SK-N-SH (cell line): ENCODE measurements at places on chromosomes 2 and 18. TPM values are rescaled to one million over a fixed set of nuclear protein-coding genes. Genes with fewer than 3 reads are reported as not detected.

KLF7 gene
- 7.5 and 12.8 TPM in 2 replicates for polyA plus RNA-seq

- DNase-seq: peak; percentile 76
- H3K36me3 ChIP-seq: peaks cover 40% of the 10 kb centered on the region; the same call in 1 of the 2 replicates
- no peaks in the 10 kb centered on the region for H3K27me3 ChIP-seq
- H3K27ac ChIP-seq: no peak overlapping the region
- no peak overlapping the region for H3K4me3 ChIP-seq
- peaks cover 35% of the 10 kb centered on the region for H3K4me1 ChIP-seq
These were observed 152.9 kb downstream of the SMAD7 start for GRCh38 chr18:48797841-48798255.

- DNase-seq: no peak
- no peaks in the 10 kb centered on the region for H3K27me3 ChIP-seq
- no peaks in the 10 kb centered on the region for H3K4me1 ChIP-seq
- H3K4me3 ChIP-seq: no peak overlapping the region
- H3K36me3 ChIP-seq: no peaks in the 10 kb centered on the region
These were observed 860.4 kb upstream of the SOX11 start for GRCh38 chr2:4831751-4832150.

GRCh38 chr2:3635171-3635974 is 22.6 kb upstream of the ALLC start:
- H3K4me3 ChIP-seq: no peak overlapping the region
- no peaks in the 10 kb centered on the region for H3K27me3 ChIP-seq
- H3K4me1 ChIP-seq: no peaks in the 10 kb centered on the region
- no peak overlapping the region for H3K27ac ChIP-seq

- no peaks in the 10 kb centered on the region; the same call in 1 of the 2 replicates for H3K4me1 ChIP-seq
- no peak overlapping the region for H3K27ac ChIP-seq
- no peaks in the 10 kb centered on the region for H3K27me3 ChIP-seq
- DNase-seq: no peak
- no peaks in the 10 kb centered on the region for H3K36me3 ChIP-seq
These were observed 87.1 kb upstream of the CYP1B1 start for GRCh38 chr2:38163006-38163405.

- peak overlapping the region; percentile 82 for H3K4me3 ChIP-seq
- H3K27ac ChIP-seq: peak overlapping the region; percentile 96
- no peaks in the 10 kb centered on the region for H3K27me3 ChIP-seq
- no peak for DNase-seq
These were observed 1.3 kb downstream of the ADI1 start for GRCh38 chr2:3517948-3518495.

PJVK gene
- 5.3 and 10.8 TPM in 2 replicates for polyA plus RNA-seq

ERICH2 gene
- polyA plus RNA-seq: not detected in 2 replicates

DNA sequence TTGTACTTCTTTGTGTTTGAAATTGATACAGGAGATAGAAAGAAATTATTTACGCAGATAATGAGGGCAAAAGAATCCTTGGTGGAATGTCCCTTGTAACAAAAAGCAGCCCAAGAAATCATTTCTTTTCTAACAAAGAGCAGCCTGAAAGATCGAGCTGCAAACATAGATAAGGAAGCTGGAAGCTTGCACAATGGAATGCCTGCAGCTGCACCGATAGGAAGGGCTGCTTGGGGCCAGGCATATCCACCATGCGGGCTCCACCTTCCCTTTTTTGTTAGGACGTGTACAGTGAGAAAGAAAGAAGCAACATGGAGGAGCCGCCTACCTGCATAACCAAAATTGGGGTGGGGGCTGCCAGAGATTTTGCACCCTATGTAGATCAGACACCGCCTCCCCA is 568.7 kb downstream of the METTL4 start:
- H3K27me3 ChIP-seq: no peaks in the 10 kb centered on the region
- no peaks in the 10 kb centered on the region for H3K4me1 ChIP-seq
- no peaks in the 10 kb centered on the region for H3K36me3 ChIP-seq
- peak overlapping the region; percentile 53; the same call in 1 of the 2 replicates for H3K4me3 ChIP-seq
- DNase-seq: no peak

PIEZO2 gene
- polyA plus RNA-seq: not detected in 2 replicates

DNA sequence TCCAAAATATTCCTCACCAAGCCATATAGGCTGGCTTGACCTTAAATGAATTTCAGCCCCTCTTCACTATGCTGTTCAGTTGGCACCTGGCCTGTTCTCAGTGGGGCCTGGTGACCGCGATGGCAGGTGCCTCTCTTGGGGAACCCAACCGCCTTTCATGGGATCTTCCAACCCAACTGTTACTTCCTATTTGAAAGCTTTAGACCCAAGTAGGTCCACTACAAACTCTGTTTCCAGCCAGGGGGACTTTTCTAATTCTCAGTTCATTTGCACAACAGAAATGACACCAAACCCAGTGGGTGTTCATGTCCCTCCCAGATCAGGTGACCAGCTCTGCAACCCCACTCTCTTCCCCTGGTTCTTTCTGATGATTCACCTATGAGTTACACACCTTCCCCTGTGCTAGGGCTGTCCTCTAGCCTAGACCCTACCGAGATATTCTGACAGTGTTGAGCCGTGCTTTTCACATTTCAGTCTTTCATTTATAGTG is 35.6 kb upstream of the NDUFV2 start:
- no peak overlapping the region for H3K4me3 ChIP-seq
- no peaks in the 10 kb centered on the region for H3K27me3 ChIP-seq
- no peaks in the 10 kb centered on the region for H3K36me3 ChIP-seq

DNA sequence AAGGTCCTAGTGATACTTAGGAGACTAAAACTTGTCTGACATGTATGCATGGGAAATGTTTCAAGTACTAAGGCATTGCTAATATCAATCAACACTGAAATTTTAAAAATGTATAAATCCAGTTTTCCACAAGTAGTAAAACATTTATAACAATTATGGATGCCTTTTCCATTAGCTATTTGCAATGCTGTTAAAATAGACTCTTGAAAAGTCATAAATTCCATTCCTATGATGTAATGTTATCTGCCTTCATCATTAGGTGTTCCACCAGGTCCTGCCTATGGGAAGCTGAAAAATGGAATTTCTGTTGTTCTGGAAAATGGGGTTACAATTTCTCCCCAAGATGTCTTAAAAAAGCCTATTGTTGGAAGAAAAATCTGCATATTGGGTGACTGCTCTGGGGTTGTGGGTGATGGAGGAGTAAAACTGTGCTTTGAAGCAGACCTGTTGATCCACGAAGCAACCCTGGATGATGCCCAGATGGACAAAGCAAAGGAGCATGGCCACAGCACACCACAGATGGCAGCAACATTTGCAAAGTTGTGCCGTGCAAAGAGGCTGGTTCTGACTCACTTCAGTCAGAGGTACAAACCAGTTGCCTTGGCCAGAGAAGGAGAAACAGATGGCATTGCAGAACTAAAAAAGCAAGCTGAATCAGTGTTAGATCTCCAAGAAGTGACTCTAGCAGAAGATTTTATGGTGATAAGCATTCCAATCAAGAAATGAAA is 18.7 kb downstream of the ELAC1 start:
- H3K4me1 ChIP-seq: peaks cover 3% of the 10 kb centered on the region; the same call in 1 of the 2 replicates
- H3K27ac ChIP-seq: peak overlapping the region; percentile 62
- H3K4me3 ChIP-seq: no peak overlapping the region
- no peak for DNase-seq
